Activated T-helper 1 cell treated with anti-CD3 and anti-CD28 coated beads, Interleukin-12 subunit alpha, Interleukin-12 subunit beta, Interleukin-2, Interleukin-4 antibody, amounts not matched to agents 30 ng/mL and 10 ng/mL and 1 ng/mL, durations not matched to agents 14 hours and 24 hours and 36 hours (primary cell): ENCODE measurements at places on chromosomes 5 and 9. TPM values are rescaled to one million over a fixed set of nuclear protein-coding genes. Genes with fewer than 3 reads are reported as not detected.

Gene GHR
- total RNA-seq: not detected in 2 replicates

Gene GDNF
- 0.36 and 0.44 TPM in 2 replicates for total RNA-seq

Gene C5orf24
- 42.2 and 43.2 TPM in 2 replicates for total RNA-seq

Gene DND1
- 3.3 and 4.1 TPM in 2 replicates for total RNA-seq

Gene ADAMTS6
- 0.86 and 1.3 TPM in 2 replicates for total RNA-seq

Gene PLAC8L1
- total RNA-seq: 0.37 and 0.99 TPM in 2 replicates

Gene IL9
- 0.36 and 2.0 TPM in 2 replicates for total RNA-seq

Gene ABHD17B
- total RNA-seq: 18.5 and 20.4 TPM in 2 replicates

Gene C5
- 1.2 and 1.9 TPM in 2 replicates for total RNA-seq

Gene TXNDC15
- total RNA-seq: 57.1 and 67.2 TPM in 2 replicates

Gene ADGRD2
- total RNA-seq: not detected in 2 replicates

DNA sequence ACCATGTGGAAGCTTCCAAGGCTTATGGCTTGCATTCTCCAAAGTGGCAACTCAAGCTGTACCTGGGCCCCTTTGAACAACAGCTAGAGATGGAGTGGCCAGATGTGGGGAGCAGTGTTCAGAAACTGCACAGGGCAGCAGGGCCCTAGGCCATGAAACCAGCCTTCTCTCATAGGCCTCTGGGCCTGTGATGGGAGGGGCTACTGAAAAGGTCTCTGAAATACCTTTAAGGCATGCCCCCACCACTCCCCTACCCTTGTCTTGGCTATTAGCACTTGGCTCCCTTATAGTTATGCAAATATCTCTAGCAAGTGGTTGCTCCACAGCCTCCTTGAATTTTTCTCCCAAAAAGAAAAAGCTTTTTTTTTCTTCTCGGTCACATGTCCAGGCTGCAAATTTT lies 1014.6 kb downstream of the DTWD2 start:
- H3K27me3 ChIP-seq: no peaks in the 10 kb centered on the region
- H3K4me3 ChIP-seq: no peak overlapping the region
- no peak overlapping the region for H3K27ac ChIP-seq
- H3K4me1 ChIP-seq: no peaks in the 10 kb centered on the region
- DNase-seq: no peak

DNA sequence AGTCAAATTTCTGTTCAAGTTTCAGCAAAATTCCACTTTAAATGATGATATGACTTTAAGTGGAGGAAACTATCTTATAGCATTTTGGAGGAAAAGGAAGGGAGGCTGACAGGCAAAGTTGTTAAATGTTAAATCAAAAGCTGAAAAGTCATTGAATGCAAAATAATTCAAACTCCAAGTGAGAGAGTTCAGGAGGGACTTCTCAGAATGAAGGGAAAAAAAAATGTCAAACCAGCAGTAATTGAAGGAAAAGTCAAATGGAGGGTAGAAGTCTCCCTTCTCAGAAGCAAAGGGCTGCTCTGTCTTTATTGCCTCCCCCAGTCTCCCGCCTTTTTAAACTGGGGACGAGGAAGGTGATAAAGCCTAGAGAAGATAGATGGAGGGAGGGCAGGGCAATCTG lies 134.8 kb downstream of the CMYA5 start:
- no peaks in the 10 kb centered on the region for H3K36me3 ChIP-seq
- peaks cover 8% of the 10 kb centered on the region for H3K27me3 ChIP-seq
- no peak overlapping the region for H3K4me3 ChIP-seq
- DNase-seq: no peak
- no peaks in the 10 kb centered on the region for H3K4me1 ChIP-seq
- no peak overlapping the region for H3K27ac ChIP-seq

DNA sequence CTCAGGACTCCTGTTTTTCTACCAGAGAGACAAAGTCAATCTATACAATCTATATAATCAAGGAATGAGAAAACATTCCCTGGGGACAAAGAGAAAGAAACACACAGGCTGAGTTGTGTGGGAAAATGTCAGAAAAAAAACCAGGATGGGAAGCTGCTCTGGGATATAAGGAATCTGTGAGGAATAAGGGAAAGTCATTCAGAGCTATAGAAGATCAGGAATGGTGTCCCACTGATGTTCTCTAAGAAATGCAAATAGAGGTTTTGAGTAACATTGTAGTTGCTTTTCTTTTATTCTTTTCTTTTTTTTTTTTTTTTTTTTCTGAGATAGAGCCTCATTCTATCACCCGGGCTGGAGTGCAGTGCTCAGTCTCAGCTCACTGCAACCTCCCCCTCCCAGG lies 605.9 kb upstream of the KLF4 start:
- H3K4me1 ChIP-seq: no peaks in the 10 kb centered on the region
- H3K27me3 ChIP-seq: no peaks in the 10 kb centered on the region
- H3K4me3 ChIP-seq: no peak overlapping the region
- no peak for DNase-seq
- H3K36me3 ChIP-seq: no peaks in the 10 kb centered on the region

- H3K4me3 ChIP-seq: no peak overlapping the region
- no peak for DNase-seq
- no peaks in the 10 kb centered on the region for H3K36me3 ChIP-seq
- no peak overlapping the region for H3K27ac ChIP-seq
- H3K4me1 ChIP-seq: no peaks in the 10 kb centered on the region
These were observed 38.2 kb upstream of the CEP72 start for GRCh38 chr5:573976-574375.

- H3K27me3 ChIP-seq: no peaks in the 10 kb centered on the region
- H3K27ac ChIP-seq: no peak overlapping the region
These were observed 265.5 kb upstream of the ADAMTSL1 start for GRCh38 chr9:18208166-18209059.

GRCh38 chr5:3913279-3913678 lies 317.6 kb downstream of the IRX1 start:
- H3K36me3 ChIP-seq: no peaks in the 10 kb centered on the region
- no peaks in the 10 kb centered on the region for H3K4me1 ChIP-seq
- no peak overlapping the region for H3K4me3 ChIP-seq

- no peak overlapping the region for H3K27ac ChIP-seq
- no peak for DNase-seq
- H3K4me3 ChIP-seq: no peak overlapping the region
- H3K27me3 ChIP-seq: peaks cover 6% of the 10 kb centered on the region
These were observed 22.7 kb upstream of the FSTL4 start for GRCh38 chr5:133635051-133635450.

- no peak overlapping the region for H3K27ac ChIP-seq
- H3K36me3 ChIP-seq: no peaks in the 10 kb centered on the region
- no peaks in the 10 kb centered on the region for H3K4me1 ChIP-seq
- H3K27me3 ChIP-seq: peaks cover 5% of the 10 kb centered on the region
- H3K4me3 ChIP-seq: no peak overlapping the region
These were observed 513.5 kb downstream of the DMAC1 start for GRCh38 chr9:7286101-7286500.

DNA sequence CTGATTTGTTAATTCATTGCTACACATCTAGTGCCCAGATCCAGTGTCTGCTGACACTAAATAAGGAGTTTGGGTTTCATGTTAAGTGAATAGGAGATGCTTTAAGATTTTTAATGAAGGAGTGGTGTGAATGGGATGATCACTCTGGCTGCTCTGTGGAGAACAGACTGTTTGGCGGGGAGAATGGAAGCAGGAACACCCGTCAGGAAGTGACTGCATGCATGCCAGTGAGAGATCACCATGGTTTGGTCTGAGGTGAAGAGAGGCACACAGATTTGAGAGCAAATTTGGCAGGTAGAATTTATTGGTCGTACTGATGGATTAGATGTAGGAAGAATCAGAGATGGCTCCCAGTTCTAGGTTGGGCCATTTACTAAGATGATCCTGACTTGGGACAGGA lies 19.8 kb downstream of the ATP6V0E1 start:
- H3K27me3 ChIP-seq: no peaks in the 10 kb centered on the region
- no peak overlapping the region for H3K27ac ChIP-seq
- H3K36me3 ChIP-seq: peaks cover 11% of the 10 kb centered on the region

- H3K27ac ChIP-seq: no peak overlapping the region
- H3K4me1 ChIP-seq: no peaks in the 10 kb centered on the region
- peaks cover 2% of the 10 kb centered on the region for H3K27me3 ChIP-seq
- H3K36me3 ChIP-seq: no peaks in the 10 kb centered on the region
These were observed 470.7 kb downstream of the CDK5RAP2 start for GRCh38 chr9:120109242-120109641.

DNA sequence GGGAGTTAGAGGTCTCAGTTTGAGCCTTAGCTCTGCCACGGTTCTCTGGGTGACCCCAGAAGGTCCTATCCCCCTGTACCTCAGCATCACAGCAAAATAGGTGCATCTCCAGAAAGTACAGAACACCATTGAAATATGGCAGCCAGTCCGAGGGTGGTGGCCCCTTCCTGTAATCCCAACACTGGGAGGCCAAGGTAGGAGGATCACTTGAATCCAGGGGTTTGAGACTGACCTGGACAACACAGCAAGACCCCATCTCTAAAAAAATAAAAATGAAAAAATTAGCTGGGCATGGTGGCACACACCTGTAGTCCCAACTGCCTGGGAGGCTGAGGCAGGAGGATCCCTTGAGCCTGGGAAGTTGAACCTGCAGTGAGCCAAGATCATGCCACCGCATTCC lies 7.0 kb upstream of the CRB2 start:
- peaks cover 11% of the 10 kb centered on the region for H3K27me3 ChIP-seq
- H3K36me3 ChIP-seq: no peaks in the 10 kb centered on the region
- H3K4me3 ChIP-seq: no peak overlapping the region

- no peaks in the 10 kb centered on the region for H3K36me3 ChIP-seq
- no peaks in the 10 kb centered on the region for H3K4me1 ChIP-seq
- H3K27me3 ChIP-seq: peaks cover 3% of the 10 kb centered on the region
- no peak for DNase-seq
- no peak overlapping the region for H3K4me3 ChIP-seq
These were observed 51.5 kb downstream of the CCDC192 start for GRCh38 chr5:127754706-127755105.

DNA sequence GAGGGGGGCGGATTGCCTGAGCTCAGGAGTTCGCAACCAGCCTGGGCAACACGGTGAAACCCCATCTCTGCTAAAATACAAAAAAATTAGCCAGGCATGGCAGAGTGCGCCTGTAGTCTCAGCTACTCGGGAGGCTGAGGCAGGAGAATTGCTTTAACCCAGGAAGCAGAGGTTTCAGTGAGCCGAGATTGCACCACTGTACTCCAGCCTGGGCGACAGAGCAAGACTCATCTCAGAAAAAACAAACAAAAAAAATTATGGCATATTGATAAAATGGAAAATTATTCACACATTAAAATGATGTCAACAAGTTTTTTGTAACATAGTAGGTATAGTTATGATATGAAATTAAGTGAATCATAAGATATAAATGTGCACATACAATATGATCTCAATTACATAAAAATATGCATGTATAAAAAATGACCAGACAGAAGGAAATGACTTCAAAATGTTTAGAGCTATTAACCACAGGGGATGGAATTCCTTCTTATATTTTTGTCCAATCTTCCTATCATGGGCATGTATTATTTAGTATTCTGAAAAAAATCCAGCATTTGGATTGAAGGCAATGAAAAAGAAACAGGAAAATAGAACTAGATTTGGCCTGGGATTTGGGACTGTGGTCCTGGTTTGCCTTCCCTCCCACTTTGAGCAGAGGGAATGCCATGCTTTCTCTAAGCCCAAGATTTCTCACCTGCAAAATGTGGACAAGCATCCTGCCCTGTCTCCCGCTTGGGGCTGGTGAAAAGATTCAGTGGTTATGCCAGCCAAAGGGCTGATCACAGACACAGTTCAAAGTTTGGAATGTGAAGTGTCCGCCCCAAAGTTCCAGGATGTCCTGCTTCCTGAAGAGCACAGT lies 19.5 kb downstream of the SPAAR start:
- H3K4me1 ChIP-seq: peaks cover 23% of the 10 kb centered on the region
- no peaks in the 10 kb centered on the region for H3K36me3 ChIP-seq
- peaks cover 20% of the 10 kb centered on the region for H3K27me3 ChIP-seq
- no peak overlapping the region for H3K27ac ChIP-seq
- H3K4me3 ChIP-seq: no peak overlapping the region

DNA sequence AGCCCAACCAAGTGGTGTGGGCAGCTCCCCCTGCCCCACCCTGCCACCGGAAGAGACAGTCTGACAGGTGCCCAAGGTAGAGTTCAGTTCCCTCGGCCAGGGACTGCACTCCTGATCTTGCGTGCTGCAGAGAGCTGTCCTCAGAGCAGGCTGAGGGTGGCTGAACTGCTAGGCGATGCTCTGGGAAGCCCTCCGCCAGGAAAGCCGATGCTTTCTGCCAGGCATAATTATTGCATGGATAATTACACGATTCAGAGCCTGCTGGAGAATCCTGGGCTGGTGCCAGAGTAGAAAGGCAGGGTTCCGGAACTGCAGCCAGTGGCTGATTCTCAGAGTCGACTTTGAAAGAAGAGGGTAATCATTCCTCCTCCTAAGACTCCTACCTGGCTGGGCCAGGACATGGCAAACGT lies 19.3 kb downstream of the KCNIP1 start:
- DNase-seq: no peak
- no peak overlapping the region for H3K4me3 ChIP-seq
- H3K27ac ChIP-seq: no peak overlapping the region
- H3K4me1 ChIP-seq: no peaks in the 10 kb centered on the region

DNA sequence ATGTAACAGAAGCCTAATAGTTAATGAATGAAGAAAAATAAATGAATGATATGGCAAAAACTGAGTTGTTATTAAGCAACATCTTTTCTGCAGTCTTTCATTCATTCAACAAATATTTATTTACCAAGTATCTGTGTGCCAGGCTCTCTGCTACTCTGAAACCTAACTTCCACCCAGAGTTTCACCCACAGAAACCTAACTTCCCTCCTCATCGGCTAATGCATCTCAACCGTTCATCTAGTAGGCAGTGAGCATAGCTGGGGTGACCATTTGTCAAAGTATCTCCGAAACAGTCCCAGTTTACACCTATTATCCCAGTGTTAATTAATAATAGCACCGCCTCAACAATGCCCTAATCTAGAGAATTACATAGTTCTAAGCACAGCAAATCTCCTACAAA lies 1.5 kb downstream of the TTC39B start:
- DNase-seq: no peak
- H3K4me1 ChIP-seq: peaks cover 57% of the 10 kb centered on the region
- no peaks in the 10 kb centered on the region for H3K27me3 ChIP-seq

DNA sequence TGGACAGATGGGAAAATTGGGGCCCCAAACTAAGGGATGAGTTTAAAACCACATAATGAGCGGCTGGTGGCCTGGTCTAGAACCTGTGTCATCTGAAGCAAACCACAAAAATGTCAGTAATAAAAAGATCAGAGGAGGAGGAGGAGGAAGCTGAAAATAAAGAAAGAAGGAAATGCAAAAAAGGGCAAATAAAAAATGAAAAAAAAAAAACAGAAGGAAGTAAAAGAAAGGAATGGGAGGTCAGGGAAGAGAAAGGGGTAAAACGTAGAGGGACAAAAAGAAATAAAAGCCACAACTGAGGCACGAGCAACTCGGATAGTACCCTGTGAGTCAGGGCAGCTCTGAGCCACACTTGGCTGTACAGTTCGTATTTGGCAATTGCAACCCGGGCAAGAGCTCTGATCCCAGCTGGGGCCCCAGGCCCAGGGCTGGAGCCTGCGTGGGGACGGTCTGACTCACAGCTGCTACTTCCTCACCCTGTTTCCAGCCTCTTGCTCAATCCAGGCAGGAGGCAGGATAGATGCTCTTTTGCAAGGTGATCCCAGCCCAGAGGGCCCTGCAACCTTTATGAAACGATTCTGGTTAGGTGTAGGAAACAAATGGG lies 137.9 kb upstream of the TRIM32 start:
- no peaks in the 10 kb centered on the region for H3K36me3 ChIP-seq
- no peak overlapping the region for H3K27ac ChIP-seq
- no peaks in the 10 kb centered on the region for H3K4me1 ChIP-seq

- peaks cover 40% of the 10 kb centered on the region for H3K36me3 ChIP-seq
- no peak overlapping the region for H3K27ac ChIP-seq
- H3K4me3 ChIP-seq: no peak overlapping the region
- no peaks in the 10 kb centered on the region for H3K27me3 ChIP-seq
- DNase-seq: no peak
These were observed 63.9 kb downstream of the PRRT1B start for GRCh38 chr9:131609099-131609830.

GRCh38 chr9:110809038-110809595 lies 140.5 kb downstream of the MUSK start:
- no peak for DNase-seq
- H3K4me3 ChIP-seq: no peak overlapping the region
- H3K4me1 ChIP-seq: no peaks in the 10 kb centered on the region
- peaks cover 1% of the 10 kb centered on the region for H3K27me3 ChIP-seq
